ENCODE measurements at places on chromosomes 1 and 21. TPM values are rescaled to one million over a fixed set of nuclear protein-coding genes. Genes with fewer than 3 reads are reported as not detected.
A peak's percentile ranks its signal among the peaks of the same experiment; 100 is the strongest.

Gene EPHX1
- total RNA-seq: 74.0 TPM

Gene C1QC
- total RNA-seq: 83.6 TPM

Gene MPL
- not detected for total RNA-seq

Gene HEYL
- 5.6 TPM for total RNA-seq

Gene GPX7
- total RNA-seq: 18.5 TPM

Gene IPO13
- 25.8 TPM for total RNA-seq

Gene SLC35F3
- not detected for total RNA-seq

Gene GPATCH3
- 12.9 TPM for total RNA-seq

Gene KRTAP13-2
- not detected for total RNA-seq

Gene SESN2
- total RNA-seq: 8.9 TPM

Gene MROH9
- total RNA-seq: not detected

Gene IFNLR1
- 0.93 TPM for total RNA-seq

Gene IFFO2
- 15.0 TPM for total RNA-seq

GRCh38 chr1:100622037-100622436, 84.1 kb downstream of the GPR88 start:
- peak; percentile 63 for ATAC-seq

GRCh38 chr1:11802973-11803885, 2.5 kb downstream of the MTHFR start:
- peak; percentile 75 for ATAC-seq

DNA sequence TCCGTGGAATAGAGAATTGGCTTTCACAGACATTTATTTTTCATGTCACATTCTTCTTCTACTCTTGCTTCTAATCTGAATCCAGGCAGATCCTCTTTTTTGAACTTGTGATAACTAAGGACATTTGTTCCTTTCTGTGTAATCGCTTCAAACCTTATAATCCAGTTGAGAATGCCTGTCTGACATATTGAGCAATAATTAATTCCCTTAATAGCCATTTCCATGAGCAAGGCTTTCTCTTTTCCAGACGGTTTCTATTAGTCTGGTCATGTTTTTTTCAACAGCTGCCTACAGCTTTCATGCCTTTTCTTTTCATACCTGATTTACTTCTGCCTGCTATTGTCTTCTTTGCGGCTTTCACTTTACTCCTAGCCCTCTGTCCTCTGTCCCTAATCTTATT, 163.4 kb downstream of the CYYR1 start:
- ATAC-seq: no peak

GRCh38 chr1:15507278-15507677, 16.7 kb downstream of the CASP9 start:
- ATAC-seq: no peak

DNA sequence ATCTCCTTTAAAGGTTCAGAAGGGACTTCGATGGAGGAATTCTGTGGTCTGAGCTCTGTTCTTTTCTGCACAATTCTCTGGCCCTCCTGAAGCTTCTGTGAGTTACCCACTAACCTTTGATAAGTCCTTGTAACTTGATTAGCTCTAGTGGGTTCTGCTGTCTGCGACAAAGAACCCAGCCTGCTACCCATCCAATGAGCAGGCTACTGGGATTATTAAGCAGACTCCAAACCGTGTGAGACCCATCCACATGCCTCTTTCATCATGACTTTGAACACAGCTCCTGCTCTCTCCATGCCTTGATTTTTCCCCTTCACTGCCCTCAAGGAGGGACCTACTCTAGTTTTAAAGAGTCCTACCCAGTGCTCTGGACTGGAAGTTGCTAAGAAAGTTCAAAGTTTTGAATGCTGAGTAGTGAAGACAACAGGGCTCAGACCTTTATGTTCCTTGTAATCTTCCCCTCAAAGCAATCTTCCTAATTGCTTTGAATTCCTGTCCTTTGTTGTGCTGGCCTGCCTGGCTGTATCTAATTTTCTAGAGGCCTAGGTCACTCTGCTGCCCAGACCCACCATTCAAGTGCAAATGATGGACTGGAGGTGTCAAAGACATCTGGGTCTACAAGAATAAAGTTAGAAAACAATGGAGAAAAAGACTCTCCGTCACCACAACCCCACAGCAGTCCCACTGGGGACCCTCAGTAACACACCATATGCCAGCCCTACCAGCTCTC, 146.9 kb downstream of the RHOU start:
- no peak for ATAC-seq

GRCh38 chr1:108071601-108072000, 106.6 kb upstream of the VAV3 start:
- ATAC-seq: no peak

DNA sequence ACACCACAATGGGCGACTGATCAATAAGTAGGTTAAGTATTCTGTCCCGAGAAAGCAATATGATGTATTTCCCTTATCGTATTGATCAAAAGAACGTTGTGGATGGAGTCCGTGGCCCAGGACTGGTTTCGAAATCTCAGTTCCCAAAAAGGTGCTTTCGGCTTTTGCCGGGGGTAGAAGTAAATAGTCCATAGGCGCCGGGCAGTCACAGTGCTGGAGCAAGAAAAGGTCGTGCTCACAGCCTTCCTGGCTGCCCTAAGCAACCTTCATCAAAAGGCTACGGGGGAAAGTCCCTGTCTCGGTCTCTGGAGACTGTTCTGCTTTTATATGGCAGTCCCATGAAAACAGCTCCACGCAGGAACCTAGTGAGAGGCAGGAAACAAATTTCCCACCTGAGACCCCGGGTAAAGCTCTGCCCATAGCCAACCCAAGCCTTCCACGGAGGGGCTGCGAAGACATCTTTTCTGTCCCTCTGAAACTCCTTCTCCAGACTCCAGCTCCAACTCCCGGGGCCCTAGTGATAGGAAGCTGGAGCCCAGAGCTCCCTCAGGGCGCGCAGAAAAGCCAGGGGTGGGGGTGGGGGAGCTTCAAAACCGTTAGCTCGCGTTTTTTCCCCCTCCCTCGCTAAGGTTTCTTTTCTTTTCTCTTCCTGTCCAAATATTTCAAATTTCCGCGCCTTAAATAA, 7.0 kb downstream of the CDKN2C start:
- ATAC-seq: peak; percentile 46

- no peak for ATAC-seq
These were observed 8.8 kb downstream of the RAB25 start for GRCh38 chr1:156069490-156070455.

GRCh38 chr1:246146804-246147523, 360.1 kb downstream of the SMYD3 start:
- ATAC-seq: no peak

- no peak for ATAC-seq
These were observed 11.0 kb upstream of the REN start for GRCh38 chr1:204177133-204177532.

- no peak for ATAC-seq
These were observed 266.7 kb upstream of the VAMP3 start for GRCh38 chr1:7504438-7504720.

- peak; percentile 77 for ATAC-seq
These were observed 12.5 kb downstream of the RPS6KA1 start for GRCh38 chr1:26541816-26542711.

GRCh38 chr21:34949030-34949429, 100.1 kb downstream of the RUNX1 start:
- no peak for ATAC-seq

GRCh38 chr1:115139381-115139780, 50.1 kb upstream of the TSPAN2 start:
- ATAC-seq: no peak

DNA sequence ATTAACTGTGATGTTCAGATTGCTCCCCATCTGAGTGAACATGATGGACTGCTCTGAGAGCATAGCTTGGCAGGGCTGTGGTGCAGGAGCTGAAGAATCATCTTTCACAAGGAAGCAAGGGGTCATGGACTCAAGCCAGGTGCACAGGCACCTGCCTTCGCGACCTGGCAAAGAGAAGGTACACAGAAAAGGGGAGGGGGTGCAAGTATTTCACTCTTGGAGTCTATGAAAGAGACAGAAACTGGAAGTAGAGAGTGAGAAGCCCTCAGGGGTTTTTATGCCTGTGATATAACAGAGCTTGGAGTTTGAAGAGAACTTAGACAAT, 232.6 kb upstream of the PLXNA2 start:
- ATAC-seq: no peak

DNA sequence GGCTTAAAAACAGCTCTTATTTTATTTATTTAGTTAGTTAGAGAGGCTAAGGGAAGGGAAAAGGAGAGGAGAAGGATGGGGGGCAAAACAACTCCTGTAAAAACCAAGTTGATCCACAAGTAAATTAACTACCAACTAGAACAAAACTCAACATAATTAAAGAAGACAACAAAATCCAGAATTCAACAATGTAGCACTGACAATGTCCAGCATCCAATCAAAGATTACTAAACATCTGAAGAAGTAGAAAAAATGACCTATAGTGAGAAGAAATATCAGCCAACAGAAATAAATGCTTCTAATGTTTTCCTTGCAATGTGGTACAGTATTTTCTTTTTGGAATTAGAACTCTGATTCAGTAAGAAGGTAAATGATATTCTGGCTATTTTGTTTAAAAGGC, 160.1 kb downstream of the CDC7 start:
- ATAC-seq: no peak

- no peak for ATAC-seq
These were observed 13.5 kb downstream of the RUNX1 start for GRCh38 chr21:35035581-35035980.

DNA sequence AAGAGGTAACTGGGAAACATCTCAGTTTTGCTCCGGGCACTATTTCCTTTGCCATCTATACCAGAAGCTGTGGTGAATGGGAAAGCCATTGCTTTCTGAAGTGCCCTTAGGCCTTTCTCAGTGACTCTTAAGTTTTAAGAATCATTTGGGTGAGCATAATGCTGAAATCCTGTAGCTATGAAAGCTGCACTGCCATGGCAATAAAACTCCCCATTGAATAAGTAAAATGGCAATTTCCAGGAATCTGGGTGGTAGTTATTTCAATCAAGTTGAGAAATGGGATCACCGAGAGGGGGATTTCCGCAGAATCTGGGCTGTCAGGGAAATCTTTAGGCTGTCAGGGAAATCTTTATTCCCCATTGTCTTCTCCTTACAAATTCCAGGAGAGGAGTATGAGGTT, 26.8 kb upstream of the MACF1 start:
- ATAC-seq: no peak

Data from gastroesophageal sphincter (tissue), 4 donors.